Activated CD4-positive, alpha-beta T cell treated with anti-CD3 and anti-CD28 coated beads, Interleukin-2, Interleukin-6, amounts not matched to agents 100 ng/mL and 50 ng/mL, durations not matched to agents 16 hours and 8 hours (primary cell): ENCODE measurements at places on chromosomes 1 and 21.
A peak's percentile ranks its signal among the peaks of the same experiment; 100 is the strongest.

GRCh38 chr1:182304627-182305026 lies 87.0 kb downstream of the GLUL start:
- DNase-seq, result no peak

DNA sequence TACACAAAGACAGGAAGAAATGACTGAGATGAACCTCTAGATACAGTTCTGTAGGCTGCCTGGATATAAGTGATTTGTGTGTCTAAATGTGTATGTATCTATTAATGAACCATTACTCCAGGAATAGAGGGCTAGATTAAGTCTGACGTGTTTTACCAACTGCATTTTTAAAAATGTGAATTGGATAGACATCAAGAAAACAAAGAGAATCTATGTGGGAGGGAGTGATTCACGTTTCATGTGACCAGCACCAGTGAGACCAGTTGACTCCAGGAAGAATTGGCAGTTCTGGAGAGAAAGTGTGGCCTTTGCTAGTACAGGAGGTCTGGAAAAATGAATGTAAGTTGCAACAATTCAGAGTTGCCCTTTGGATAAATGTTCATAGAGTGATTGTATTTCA lies 53.4 kb upstream of the RGS21 start:
- no peak for DNase-seq

DNA sequence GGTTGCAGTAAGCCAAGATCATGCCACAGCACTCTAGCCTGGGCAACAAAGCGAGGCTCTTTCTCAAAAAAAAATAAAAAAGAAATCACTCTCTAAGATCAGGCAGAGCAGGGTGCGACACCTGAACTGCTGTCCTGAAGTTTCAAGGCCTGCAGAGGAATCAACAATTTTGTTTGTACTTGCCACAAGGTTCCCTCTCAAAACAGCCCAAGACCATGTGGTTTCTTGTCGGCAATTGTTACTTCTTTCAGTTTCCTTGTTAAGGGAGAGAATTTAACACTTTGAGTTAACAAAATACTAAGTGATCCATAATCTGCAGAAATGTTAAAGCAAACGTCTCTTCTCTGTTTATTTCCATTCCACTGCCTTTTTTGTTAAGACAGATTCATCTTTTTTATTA lies 36.5 kb downstream of the MACO1 start:
- DNase-seq, result peak; percentile 12

GRCh38 chr1:46364612-46365011 lies 24.0 kb downstream of the NSUN4 start:
- DNase-seq, result no peak

- DNase-seq, result no peak
These were observed 210.3 kb upstream of the USP24 start for GRCh38 chr1:55425310-55425930.

DNA sequence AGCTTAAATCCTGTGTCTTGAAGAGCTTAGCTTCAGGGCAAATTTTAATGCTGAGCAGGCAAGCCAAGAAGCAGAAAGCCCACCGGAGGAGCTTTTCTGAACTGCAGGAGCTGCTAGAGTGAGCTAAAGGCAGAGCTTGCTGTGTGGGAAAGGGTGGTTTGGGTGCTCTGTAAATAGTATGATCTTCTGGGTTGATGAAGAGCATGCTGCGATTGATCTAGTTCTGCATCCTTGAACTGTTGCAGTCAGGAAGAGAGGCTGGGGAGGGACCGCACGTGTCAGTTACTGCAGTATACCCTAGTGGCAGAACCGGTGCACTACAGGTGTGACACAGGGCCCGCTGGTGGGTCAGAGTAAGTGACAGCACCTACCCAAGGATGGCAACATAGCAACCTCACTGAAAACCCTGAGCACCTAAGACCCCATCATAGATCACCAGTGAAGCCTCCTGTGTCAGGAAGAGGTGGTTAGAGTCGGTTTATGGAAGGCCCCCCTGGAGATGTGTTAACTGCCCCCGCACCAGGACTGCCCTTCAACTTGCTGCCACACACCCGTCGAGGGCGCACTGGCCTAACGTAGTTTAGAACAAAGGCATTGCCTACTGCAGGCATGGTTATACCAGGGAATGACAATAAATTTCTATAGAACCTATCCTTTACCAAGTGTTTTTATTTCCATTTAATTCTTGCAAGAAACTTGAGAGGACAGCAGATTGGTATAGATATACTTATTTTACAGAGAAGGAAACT lies 146.0 kb upstream of the KIAA0040 start:
- DNase-seq, result peak; percentile 66

DNA sequence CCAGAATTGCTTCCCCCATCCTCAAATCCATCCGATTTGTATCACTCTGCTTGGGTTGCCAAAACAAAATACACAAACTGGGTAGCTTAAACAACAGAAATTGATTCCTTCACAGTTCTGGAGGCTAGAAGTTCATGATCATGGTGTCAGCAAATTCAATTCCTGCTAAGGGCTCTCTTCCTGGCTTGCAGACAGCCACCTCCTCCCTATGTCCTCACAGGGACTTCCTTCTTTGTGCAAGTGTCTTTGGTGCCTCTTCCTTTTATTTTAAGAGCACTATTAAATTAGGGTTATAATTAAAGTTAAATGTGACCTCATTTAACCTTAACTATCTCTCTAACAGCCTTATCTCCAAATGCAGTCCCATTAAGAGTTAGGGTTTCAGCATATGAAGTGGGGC lies 112.8 kb downstream of the PLPP3 start:
- DNase-seq, result no peak

DNA sequence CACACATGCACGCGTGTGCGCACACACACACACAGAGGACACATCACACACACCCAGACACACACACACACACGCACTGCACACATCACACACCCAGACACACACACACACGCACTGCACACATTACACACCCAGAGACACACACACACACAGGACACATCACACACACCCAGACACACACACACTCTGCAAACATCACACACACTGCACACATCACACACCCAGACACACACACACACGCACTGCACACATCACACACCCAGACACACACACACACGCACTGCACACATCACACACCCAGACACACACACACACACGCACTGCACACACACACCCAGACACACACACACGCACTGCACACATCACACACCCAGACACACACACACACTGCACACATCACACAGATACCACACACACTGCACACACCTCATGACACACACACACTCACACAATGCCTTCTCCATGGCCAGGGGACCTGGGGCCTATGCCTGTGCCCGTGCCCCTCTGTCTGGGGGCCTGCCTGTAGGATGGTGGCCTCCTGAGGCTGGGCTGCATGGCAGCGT lies 24.4 kb downstream of the CRYAA start:
- DNase-seq, result no peak

GRCh38 chr1:51347398-51348146 lies 17.2 kb upstream of the TTC39A start:
- DNase-seq, result no peak

GRCh38 chr1:109091078-109091838 lies 694 bp downstream of the TMEM167B start:
- peak; percentile 53 for DNase-seq

DNA sequence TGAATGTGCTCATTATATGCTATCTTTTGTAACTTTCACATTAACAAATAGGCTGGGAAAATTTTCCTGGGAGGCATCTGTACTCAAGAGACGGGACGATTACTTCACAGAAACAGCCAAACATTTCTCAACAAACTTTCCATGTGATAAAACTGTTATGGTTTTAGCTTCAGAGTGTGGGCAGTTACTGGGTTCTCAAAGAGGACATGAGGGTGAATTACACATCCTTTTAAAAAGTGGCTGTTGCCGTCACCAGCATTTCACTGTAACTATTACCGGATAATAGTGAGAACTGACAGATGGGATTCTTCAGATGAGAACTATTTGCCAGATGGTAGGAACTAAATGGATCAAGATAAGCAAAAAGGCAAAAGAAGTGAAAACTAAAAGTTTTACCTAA lies 109.1 kb downstream of the APP start:
- no peak for DNase-seq

- no peak for DNase-seq
These were observed 229.0 kb upstream of the RAB4A start for GRCh38 chr1:229041946-229042345.

DNA sequence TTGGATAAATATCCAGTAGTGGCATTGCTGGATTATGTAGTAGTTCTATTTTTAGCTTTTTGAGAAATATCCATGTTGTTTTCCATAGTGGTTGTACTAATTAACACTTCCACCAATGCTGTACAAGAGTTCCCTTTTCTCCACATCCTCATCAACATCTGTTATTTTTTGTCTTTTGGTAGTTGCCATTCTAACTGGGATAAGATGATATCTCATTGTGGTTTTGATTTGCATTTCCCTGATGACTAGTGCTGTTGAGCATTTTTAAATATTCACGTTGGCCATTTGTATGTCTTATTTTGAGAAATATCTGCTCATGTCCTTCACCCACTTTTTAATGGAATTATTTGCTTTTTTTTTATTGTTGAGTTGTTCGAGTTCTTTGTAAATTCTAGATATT lies 183.9 kb downstream of the PTPRU start:
- no peak for DNase-seq
